ENCODE measurements at places on chromosomes 7 and 10.

- H3K27me3 ChIP-seq = no peaks in the 10 kb centered on the region
- H3K4me1 ChIP-seq = no peaks in the 10 kb centered on the region
- H3K36me3 ChIP-seq = no peaks in the 10 kb centered on the region
- H3K27ac ChIP-seq = no peak overlapping the region
These were observed 287.1 kb upstream of the NEBL start for GRCh38 chr10:21184216-21184615.

DNA sequence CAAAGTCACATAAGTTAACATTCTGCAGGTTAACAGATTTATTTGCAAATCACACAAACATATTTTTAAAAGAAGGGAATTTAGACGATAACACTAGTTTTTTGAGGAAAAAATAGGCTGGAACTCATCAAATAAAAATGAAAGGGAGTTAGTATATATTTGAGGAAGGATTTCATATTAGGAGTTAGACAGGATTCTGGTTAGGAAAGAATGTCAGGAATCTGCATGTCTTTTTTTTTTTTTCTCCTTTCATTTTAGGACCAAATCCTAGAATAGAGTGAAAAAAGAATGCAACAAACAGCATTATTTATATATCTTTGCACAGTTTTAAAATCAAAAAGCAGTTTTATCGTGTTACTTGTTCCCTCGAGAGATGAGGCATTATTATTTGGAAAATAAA lies 8.9 kb upstream of the TRDMT1 start:
- no peak overlapping the region for H3K4me3 ChIP-seq
- no peak overlapping the region for H3K27ac ChIP-seq
- H3K36me3 ChIP-seq = no peaks in the 10 kb centered on the region
- no peak for DNase-seq
- no peaks in the 10 kb centered on the region for H3K27me3 ChIP-seq

- peaks cover 28% of the 10 kb centered on the region for H3K4me1 ChIP-seq
- H3K4me3 ChIP-seq = no peak overlapping the region
- peak overlapping the region; percentile 57 for H3K27ac ChIP-seq
- H3K27me3 ChIP-seq = no peaks in the 10 kb centered on the region
These were observed 64.4 kb downstream of the LHPP start for GRCh38 chr10:124525751-124526600.

DNA sequence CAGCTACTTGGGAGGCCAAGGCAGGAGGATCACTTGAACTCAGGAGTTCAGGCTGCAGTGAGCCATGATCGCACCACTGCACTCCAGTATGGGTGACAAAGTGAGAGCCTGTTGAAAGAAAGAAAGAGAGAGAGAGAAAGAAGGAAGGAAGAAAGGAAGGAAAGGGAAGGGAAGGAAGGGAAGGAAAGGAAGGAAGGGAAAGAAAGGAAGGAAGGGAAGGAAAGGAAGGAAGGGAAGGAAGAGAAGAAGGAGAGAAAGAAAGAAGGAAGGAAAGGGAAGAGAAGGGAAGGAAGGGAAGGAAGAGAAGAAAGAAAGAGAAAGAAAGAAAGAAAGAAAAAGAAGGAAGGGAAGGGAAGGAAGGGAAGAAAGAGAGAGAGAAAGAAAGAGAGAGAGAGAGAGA lies 61.5 kb downstream of the CLIP2 start:
- H3K27ac ChIP-seq = no peak overlapping the region
- H3K27me3 ChIP-seq = no peaks in the 10 kb centered on the region

DNA sequence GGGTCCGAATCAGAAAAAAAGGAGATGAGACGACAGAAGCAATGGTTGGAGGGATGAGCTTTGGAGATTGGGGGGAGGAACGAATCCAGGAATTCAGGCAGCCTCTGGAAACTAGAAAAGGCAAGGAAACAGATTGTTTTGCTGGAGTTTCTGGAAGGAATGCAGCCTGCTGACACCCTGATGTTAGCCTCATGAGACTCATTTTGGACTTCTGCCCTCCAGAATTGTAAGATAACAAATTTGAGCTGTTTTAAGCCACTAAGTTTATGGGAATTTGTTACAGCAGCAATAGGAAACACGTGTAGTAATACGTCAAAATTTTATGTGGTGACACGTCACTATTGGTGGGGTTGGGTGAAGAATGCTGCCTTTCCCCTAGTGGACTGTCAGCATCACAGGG lies 25.6 kb upstream of the NPS start:
- H3K4me3 ChIP-seq = no peak overlapping the region
- no peaks in the 10 kb centered on the region for H3K4me1 ChIP-seq
- H3K27ac ChIP-seq = no peak overlapping the region
- no peaks in the 10 kb centered on the region for H3K36me3 ChIP-seq

GRCh38 chr7:10672186-10672585 lies 301.5 kb upstream of the PHF14 start:
- no peaks in the 10 kb centered on the region for H3K4me1 ChIP-seq
- H3K36me3 ChIP-seq = no peaks in the 10 kb centered on the region
- no peak overlapping the region for H3K27ac ChIP-seq
- H3K4me3 ChIP-seq = no peak overlapping the region
- no peaks in the 10 kb centered on the region for H3K27me3 ChIP-seq

- H3K27me3 ChIP-seq = no peaks in the 10 kb centered on the region
- no peak overlapping the region for H3K4me3 ChIP-seq
- no peaks in the 10 kb centered on the region for H3K36me3 ChIP-seq
These were observed 145.4 kb upstream of the ASAH2 start for GRCh38 chr10:50396491-50397311.

- no peak overlapping the region for H3K27ac ChIP-seq
- no peaks in the 10 kb centered on the region for H3K27me3 ChIP-seq
- no peak for DNase-seq
- no peak overlapping the region for H3K4me3 ChIP-seq
- peaks cover 14% of the 10 kb centered on the region for H3K4me1 ChIP-seq
These were observed 41.6 kb downstream of the SUFU start for GRCh38 chr10:102545265-102545871.

- H3K4me1 ChIP-seq = no peaks in the 10 kb centered on the region
- DNase-seq = no peak
- H3K27me3 ChIP-seq = no peaks in the 10 kb centered on the region
- H3K36me3 ChIP-seq = no peaks in the 10 kb centered on the region
- H3K4me3 ChIP-seq = no peak overlapping the region
These were observed 439.4 kb upstream of the FOXK1 start for GRCh38 chr7:4242706-4243105.

DNA sequence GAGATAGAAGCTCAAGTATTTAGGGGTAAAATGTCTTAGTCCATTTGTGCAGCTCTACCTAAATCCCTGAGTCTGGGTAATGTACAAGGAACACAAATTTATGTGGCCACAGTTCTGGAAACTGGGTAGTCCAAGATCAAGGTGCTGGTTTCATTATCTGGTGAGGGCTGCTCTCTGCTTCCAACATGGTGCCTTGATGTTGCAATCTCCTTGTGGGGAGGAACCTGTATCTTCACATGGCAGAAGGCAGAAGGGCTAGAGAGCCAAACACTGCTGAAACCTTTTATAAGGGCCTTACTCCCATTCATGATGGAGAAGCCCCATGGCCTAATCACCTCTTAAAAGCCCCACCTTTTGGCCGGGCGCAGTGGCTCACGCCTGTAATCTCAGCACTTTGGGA lies 8.7 kb upstream of the BAZ1B start:
- H3K27ac ChIP-seq = no peak overlapping the region
- H3K4me3 ChIP-seq = no peak overlapping the region
- H3K36me3 ChIP-seq = peaks cover 10% of the 10 kb centered on the region
- H3K4me1 ChIP-seq = no peaks in the 10 kb centered on the region

- H3K4me3 ChIP-seq = no peak overlapping the region
- no peaks in the 10 kb centered on the region for H3K27me3 ChIP-seq
- no peak for DNase-seq
- H3K27ac ChIP-seq = no peak overlapping the region
These were observed 173.7 kb downstream of the AKR1D1 start for GRCh38 chr7:138249975-138250374.

GRCh38 chr10:44394696-44395381 lies 9.9 kb upstream of the CXCL12 start:
- no peak for DNase-seq
- no peaks in the 10 kb centered on the region for H3K36me3 ChIP-seq
- H3K4me3 ChIP-seq = no peak overlapping the region
- H3K27me3 ChIP-seq = no peaks in the 10 kb centered on the region
- no peak overlapping the region for H3K27ac ChIP-seq
- no peaks in the 10 kb centered on the region for H3K4me1 ChIP-seq

- no peak overlapping the region for H3K27ac ChIP-seq
- H3K4me3 ChIP-seq = no peak overlapping the region
- H3K36me3 ChIP-seq = no peaks in the 10 kb centered on the region
- no peaks in the 10 kb centered on the region for H3K4me1 ChIP-seq
These were observed 7.0 kb upstream of the GNAI1 start for GRCh38 chr7:80127412-80128160.

DNA sequence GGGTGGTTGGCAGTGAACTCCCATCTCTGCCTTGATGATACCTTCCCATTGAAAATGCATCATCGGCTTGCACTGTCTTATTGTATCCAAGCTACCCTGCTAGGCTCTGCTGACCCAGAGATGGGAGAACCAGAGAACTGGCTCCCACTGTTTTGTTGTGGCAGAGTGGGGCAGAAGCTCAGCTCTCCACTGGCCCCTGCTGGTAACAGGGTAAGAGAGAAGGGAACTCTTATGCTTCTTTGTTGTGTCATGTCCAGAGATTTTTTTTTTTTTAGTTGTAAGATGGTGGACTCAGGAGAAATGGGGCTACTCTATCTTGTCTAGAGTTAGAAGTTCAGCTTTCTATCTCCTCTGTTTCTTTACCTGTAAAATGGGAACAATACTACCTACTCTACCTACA lies 100.5 kb upstream of the SDK1 start:
- H3K27me3 ChIP-seq = no peaks in the 10 kb centered on the region
- peak; percentile 32 for DNase-seq
- H3K36me3 ChIP-seq = no peaks in the 10 kb centered on the region
- H3K4me3 ChIP-seq = no peak overlapping the region
- no peak overlapping the region for H3K27ac ChIP-seq
- H3K4me1 ChIP-seq = peaks cover 13% of the 10 kb centered on the region

- H3K4me1 ChIP-seq = no peaks in the 10 kb centered on the region
- DNase-seq = no peak
- no peaks in the 10 kb centered on the region for H3K27me3 ChIP-seq
These were observed 38.8 kb upstream of the ZRANB1 start for GRCh38 chr10:124903111-124903510.

DNA sequence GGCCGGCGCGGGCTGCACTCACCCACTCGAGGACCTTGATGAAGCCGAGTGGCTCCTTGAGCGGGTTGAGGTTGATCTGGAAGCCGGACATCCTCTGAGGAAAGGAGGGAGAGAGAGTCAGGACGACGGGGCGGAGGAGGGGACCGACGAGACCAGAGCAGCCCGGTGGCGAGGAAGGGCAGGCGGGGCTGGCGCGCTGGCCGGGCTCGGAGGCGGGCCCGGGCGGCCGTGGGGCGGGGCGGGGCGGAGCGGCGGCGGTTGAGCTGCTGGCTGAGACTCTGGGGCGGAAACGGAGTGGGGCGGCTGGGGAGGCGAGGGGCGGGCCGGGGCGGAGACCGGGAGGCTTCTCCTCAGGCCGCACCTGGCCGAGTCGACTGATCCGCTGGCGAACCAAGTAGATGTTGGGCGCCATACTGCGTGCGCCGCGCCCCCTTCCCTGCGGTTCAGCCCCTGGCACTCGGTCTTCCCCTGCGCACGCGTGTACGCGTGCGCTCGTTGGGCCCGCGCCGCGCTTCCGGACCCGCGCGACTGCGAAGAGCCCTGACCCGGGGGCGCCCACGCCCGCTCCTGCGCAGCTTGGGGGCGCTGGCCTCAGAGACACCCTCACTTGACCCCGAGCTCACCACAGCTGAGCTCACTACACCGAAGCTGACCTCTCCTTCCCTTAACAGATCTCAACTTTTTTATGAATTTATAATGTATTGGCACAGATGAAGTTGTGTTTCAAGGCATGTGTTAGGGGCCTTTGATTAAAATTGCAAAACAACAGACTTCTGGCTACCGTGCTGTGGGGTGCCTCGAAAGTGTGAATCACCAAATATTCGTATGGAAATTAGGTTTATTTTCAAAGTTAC lies at the start of gene SYPL1:
TSS of gene SYPL1 (minus strand) at position 195 of the 854 bp plus-strand sequence. CDS start at position 91, 104 bp downstream.
- H3K27me3 ChIP-seq = no peaks in the 10 kb centered on the region
- H3K4me3 ChIP-seq = peak within 1 kb of the TSS; percentile 54
- DNase-seq = peak; percentile 98
- peaks cover 45% of the 10 kb centered on the region for H3K4me1 ChIP-seq
- H3K27ac ChIP-seq = peak within 1 kb of the TSS; percentile 98

- no peak overlapping the region for H3K27ac ChIP-seq
- no peak for DNase-seq
- no peak overlapping the region for H3K4me3 ChIP-seq
- H3K4me1 ChIP-seq = peaks cover 7% of the 10 kb centered on the region
- H3K27me3 ChIP-seq = no peaks in the 10 kb centered on the region
- H3K36me3 ChIP-seq = peaks cover 10% of the 10 kb centered on the region
These were observed 20.0 kb downstream of the VKORC1L1 start for GRCh38 chr7:65892835-65893234.

DNA sequence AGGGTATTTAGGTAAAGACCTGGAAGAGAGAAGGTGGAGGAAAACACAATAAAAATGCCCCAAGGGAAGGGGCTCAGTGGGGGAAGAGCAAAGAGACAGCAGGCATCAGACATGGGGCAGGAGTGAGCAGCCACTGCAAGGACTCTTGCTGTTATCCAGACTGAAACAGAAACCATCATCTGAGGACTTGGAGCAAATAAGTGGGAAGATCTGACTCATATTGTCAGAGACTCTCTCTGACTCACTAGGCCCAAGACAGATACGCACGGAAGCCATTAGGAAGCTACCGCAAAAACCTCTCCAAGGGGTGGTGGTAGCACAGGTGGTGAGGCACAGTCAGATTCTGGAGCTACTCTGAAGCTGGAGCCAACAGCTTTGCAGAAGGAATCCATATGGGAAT lies 110.7 kb downstream of the RNF32 start:
- peak; percentile 11 for DNase-seq
- no peak overlapping the region for H3K27ac ChIP-seq
- no peak overlapping the region for H3K4me3 ChIP-seq
- H3K36me3 ChIP-seq = peaks cover 13% of the 10 kb centered on the region
- H3K4me1 ChIP-seq = no peaks in the 10 kb centered on the region
- H3K27me3 ChIP-seq = no peaks in the 10 kb centered on the region

GRCh38 chr10:43258562-43259212 lies 8.2 kb downstream of the RASGEF1A start:
- peak; percentile 21 for DNase-seq
- no peaks in the 10 kb centered on the region for H3K4me1 ChIP-seq
- no peaks in the 10 kb centered on the region for H3K27me3 ChIP-seq
- H3K36me3 ChIP-seq = no peaks in the 10 kb centered on the region
- no peak overlapping the region for H3K4me3 ChIP-seq

GRCh38 chr7:134212576-134213546 lies 85.7 kb downstream of the LRGUK start:
- DNase-seq = no peak
- no peaks in the 10 kb centered on the region for H3K27me3 ChIP-seq
- no peak overlapping the region for H3K27ac ChIP-seq
- no peaks in the 10 kb centered on the region for H3K36me3 ChIP-seq
- no peaks in the 10 kb centered on the region for H3K4me1 ChIP-seq
- no peak overlapping the region for H3K4me3 ChIP-seq

GRCh38 chr7:130385600-130386066 lies 5.3 kb downstream of the CPA1 start:
- no peaks in the 10 kb centered on the region for H3K36me3 ChIP-seq
- H3K27ac ChIP-seq = no peak overlapping the region
- no peak for DNase-seq

GRCh38 chr10:107971973-107972372 lies 807.5 kb upstream of the SORCS1 start:
- H3K4me3 ChIP-seq = no peak overlapping the region
- peaks cover 5% of the 10 kb centered on the region for H3K4me1 ChIP-seq
- H3K27me3 ChIP-seq = no peaks in the 10 kb centered on the region
- H3K36me3 ChIP-seq = no peaks in the 10 kb centered on the region
- no peak overlapping the region for H3K27ac ChIP-seq
- no peak for DNase-seq

Data from stomach (tissue), 19 donors.